ENCODE measurements at places on chromosomes 3 and 15. TPM values are rescaled to one million over a fixed set of nuclear protein-coding genes. Genes with fewer than 3 reads are reported as not detected.

The PPP1R14D gene
- total RNA-seq: not detected

The SSUH2 gene
- total RNA-seq: not detected

The FHIT gene
- total RNA-seq: 58.7 TPM

The NOP10 gene
- total RNA-seq: 73.5 TPM

The TUSC2 gene
- total RNA-seq: 30.0 TPM

The ACAA1 gene
- 78.7 TPM for total RNA-seq

The CSPG5 gene
- 0.20 TPM for total RNA-seq

The RBP2 gene
- not detected for total RNA-seq

The EAF2 gene
- 6.3 TPM for total RNA-seq

The LNP1 gene
- 2.2 TPM for total RNA-seq

The FAM240A gene
- not detected for total RNA-seq

The AP2M1 gene
- total RNA-seq: 208 TPM

The CCDC39 gene
- not detected for total RNA-seq

The EXD1 gene
- total RNA-seq: not detected

The GABRB3 gene
- total RNA-seq: 0.08 TPM

The PGBD4 gene
- total RNA-seq: 4.9 TPM
